ENCODE measurements at places on chromosomes 4 and X.
A peak's percentile ranks its signal among the peaks of the same experiment; 100 is the strongest.

GRCh38 chr4:174218127-174218790, 65.2 kb downstream of the FBXO8 start:
- DNase-seq: no peak

DNA sequence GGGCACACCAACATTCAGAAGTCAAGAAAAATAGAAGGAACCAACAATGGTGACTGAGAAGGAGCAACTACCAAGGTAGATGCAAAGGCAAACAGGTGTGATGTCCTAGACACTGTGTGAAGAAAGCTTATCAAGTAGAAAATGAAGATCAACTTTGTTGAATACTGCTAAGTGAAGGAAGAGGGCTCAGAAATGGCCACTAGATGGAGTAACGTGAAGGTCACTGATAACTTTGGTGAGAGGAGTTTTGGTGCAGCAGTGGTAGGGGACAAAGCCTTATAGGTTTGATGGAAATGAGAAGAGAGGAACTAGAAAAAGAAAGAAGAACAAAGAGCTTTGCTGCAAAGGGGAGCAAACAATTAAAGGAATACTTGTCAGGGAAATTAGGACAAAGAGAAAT, 23.5 kb downstream of the OTC start:
- DNase-seq: no peak

- peak; percentile 29 for DNase-seq
These were observed 886 bp upstream of the NDST3 start for GRCh38 chr4:118033148-118034052.

DNA sequence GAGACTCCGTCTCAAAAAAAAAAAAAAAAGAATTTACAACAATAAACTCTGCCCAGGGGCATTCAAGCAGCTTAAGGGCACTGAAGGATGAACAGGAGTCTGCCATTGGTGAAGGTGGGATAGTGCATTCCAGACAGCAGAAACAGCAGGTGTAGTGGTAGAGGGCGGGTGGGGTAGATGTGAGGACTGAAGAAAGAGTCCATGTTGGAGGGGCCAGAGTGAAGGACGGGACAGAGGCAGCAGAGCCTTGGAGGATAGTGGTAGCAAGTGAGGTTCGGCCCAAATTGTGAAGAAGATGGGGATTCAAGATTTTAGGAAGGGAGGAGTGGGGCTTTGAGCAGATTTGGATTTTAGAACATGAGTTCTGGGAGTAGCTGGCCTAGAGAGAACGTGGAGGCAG, 75.7 kb downstream of the MED28 start:
- DNase-seq: no peak

- DNase-seq: no peak
These were observed 203.0 kb downstream of the BMPR1B start for GRCh38 chr4:94960708-94961107.

GRCh38 chr4:107432451-107432850, 287.6 kb downstream of the PAPSS1 start:
- DNase-seq: no peak

GRCh38 chrX:39196192-39197102, 395.2 kb downstream of the MID1IP1 start:
- peak; percentile 9 for DNase-seq

DNA sequence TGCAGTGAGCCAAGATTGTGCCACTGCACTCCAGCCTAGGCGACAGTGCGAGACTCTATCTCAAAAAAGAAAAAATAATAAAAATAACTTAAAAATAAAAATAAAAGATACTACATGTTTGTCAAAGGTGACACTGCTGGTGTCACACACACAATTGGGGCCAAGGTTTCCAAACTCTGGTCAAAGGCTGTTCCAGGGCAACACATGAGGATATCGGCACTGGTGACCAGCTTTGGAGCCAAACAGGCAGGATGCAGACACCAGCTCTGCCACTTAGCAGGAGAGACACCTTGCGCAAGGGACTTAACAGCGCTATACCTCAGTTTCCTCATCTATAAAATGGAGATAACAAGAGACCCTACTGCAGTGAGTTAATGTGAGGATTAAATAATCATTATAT, 52.3 kb downstream of the CD99L2 start:
- DNase-seq: no peak

- no peak for DNase-seq
These were observed 351.9 kb upstream of the FAT1 start for GRCh38 chr4:187075514-187075913.

DNA sequence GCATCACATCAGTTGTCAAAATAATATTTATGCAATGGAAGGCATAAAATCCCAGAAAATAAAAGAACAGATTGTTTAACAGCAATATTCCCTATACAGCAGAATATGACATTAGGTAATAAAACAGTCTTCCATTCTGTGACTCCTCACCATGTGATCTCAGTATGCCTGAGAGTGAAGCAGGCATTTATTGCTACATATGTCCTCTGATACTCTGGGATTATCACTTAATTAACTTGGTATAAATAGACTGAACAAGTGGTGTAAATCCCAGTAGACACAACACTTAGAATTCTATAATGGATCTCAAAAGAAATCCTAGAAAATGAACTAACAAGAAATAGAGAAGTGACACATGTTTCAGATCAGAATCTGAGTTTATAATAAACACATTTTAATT, 841.3 kb downstream of the PDHA2 start:
- DNase-seq: no peak

DNA sequence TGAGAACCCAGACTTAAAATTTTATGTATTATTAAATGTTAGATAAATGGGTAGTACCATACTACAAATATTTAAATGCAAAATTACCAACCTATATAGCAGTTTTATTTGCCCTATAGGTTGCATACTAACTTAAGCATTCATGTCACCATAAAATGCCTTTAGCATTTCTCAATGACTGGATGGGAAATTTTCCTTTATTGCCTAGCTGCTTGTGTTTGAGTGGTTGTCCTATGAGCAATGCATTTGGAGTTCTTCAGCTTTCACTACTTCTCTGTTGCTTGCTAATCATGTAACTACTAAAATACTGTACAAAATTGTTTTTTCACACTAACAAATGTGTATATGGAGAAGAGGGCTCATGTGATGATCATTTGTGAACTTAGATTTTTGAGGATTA, 44.2 kb upstream of the CEP135 start:
- DNase-seq: no peak

GRCh38 chrX:113975441-113975840, 608.4 kb upstream of the HTR2C start:
- DNase-seq: no peak

- no peak for DNase-seq
These were observed 38.6 kb downstream of the BOD1L1 start for GRCh38 chr4:13588954-13589353.

DNA sequence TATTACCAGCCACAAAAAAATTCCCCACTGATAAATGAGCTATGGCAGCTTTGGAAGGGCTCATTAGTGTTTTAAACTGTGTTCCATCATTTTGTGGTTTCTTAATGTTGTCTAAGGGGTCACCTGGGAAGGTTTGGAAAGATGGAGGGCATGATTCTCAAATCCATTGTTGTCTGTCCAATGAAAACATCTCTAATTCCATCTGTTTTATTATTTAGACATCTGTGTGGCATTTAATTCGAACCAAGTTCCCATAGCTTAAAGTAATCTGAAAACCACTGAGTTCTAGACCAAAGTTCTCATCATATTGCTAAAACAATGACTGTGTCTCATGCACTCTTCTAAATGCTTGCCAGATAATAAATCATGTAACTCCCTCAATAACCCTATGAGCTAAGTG, 103.8 kb upstream of the PPP3CA start:
- no peak for DNase-seq

- DNase-seq: no peak
These were observed 1.4 kb downstream of the BCAP31 start for GRCh38 chrX:153722704-153723350.

DNA sequence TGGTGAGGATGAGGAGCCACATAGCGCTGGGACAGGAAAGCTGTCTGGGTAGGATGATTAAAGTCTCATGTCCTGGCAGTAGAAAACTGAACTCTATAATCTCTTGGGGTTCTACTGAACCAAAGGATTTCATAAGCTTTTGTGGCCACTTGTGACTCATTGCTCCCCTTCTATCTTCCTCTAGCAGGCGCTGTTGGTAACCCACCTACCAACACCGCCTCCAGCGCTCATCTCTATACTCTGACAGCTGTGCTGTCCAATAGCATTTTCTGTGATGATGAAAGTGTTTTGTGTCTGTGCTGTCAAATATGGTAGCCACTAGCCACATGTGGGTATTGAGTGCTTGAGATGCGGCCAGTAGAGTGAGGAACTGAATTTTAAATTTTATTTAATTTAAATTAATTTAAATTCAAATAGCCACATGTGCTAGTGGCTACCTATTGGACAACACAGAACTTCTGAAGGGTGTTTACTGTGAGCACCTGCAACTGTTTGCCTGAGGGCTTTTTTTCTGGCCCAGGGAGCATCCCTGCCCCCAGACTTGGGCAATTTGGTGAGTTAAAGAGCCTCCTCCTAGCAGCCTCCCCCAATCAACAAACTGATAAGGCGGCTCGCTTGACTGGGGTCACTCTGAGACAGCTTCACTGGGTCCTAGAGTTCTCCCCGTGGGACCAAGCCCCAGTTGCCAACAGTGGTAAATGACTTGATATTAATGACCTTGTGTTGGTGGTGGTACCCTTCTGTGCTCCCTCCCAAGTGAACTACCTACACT, 169.2 kb upstream of the ATP6AP2 start:
- DNase-seq: no peak

- peak; percentile 33 for DNase-seq
These were observed 34.0 kb downstream of the ETDB start for GRCh38 chrX:135086197-135086854.

GRCh38 chr4:142435599-142436235, 410.4 kb downstream of the INPP4B start:
- DNase-seq: no peak

DNA sequence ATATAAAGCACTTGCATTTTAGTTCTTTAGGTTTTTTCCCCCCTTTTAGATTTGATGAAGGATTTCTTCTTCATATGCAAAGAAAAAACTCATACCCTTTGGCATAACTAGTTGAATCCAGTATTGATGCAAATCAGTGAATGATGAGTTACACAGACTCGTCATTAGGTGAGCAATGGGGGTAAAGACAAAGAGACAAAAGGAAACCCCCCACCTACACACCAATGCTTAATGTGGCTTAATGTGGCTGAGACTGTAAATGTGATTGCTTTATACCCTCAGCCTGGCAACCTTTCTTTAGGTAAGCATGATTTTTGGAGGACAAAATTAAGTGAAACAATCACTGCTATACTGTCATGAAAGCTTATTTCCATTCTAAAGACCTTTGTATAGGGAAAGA, 39.5 kb downstream of the CD40LG start:
- DNase-seq: no peak

GRCh38 chr4:42150653-42151567, 1.5 kb downstream of the BEND4 start:
- no peak for DNase-seq

- DNase-seq: no peak
These were observed at the start of gene SEL1L3 for GRCh38 chr4:25862411-25863346. Gene SEL1L3 (minus strand): TSS chr4:25862988. CDS start chr4:25862836, 152 bp downstream.

GRCh38 chr4:173515458-173515857, 14.6 kb downstream of the HAND2 start:
- no peak for DNase-seq

- DNase-seq: peak; percentile 68
These were observed 685.0 kb downstream of the RAPGEF2 start for GRCh38 chr4:159787901-159788300.

DNA sequence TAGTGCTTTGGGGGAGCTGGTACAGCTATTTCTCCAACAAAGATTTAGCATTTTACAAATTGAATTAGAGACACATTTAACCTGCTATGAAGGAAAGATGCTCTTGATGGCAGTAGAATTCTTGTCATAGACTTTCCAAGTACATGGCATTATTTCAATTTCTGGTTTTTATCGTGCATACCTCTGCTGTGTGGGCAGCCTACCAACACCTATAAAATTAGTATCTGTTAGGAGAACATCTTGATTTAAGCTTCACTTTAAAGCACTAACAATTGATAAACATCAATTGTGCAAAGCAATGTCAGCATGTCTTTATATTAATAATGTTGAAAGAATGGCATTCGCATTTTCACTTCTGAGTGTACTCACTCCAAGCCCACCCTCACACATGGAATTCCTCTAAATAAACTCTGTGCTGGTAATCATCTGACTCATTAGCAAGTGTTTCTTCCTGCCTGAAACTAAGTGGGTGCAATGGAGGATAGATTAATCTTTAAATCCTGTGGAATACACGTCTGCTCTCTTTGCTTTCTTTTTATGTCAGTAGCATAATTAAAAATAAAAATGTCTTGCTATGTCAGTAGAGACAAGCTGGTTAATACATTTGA, 279.8 kb upstream of the MAGEB18 start:
- DNase-seq: peak; percentile 15

GRCh38 chrX:49110417-49110816, 13.1 kb downstream of the GPKOW start:
- no peak for DNase-seq

DNA sequence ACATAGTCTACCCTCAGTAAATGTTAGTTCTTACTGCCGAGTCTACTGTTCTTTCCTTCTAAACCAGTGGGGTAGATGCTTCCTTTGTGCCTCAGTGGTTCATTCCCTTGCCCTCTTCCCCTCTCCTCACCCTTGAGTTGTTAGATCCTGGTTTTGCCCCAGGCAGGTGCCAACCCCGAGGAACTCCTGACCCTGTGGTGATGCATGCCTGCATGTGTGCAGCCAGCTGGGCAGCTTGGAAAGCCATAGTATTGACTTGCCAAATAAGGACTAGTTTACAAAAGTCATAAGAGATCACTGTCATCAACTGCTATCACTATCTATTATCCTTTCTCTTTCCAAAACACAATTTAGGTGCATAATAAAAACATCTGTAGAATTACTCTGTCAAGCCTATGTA, 50.9 kb downstream of the REPS2 start:
- DNase-seq: no peak

GRCh38 chr4:183263787-183264386, 56.2 kb downstream of the CLDN22 start:
- no peak for DNase-seq

- no peak for DNase-seq
These were observed 114.1 kb downstream of the TLL1 start for GRCh38 chr4:165986956-165987698.

DNA sequence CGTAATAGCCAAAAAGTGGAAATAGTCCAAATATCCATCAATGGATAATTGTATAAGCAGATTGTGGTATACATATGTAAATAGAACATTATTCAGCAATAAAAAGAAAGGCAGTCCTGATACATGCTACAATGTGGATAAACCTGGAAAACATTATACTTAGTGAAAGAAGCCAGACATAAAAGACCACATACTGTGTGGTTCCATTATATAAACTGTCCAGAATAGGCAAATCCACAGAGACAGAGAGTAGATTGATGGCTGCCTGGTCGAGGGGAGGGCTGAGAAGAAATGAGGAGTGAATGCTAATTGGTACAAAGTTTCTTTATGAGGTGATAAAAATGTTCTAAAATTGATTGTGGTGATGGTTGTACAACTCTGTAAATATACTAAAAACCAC, 397.4 kb upstream of the RPS6KA3 start:
- DNase-seq: no peak

GRCh38 chrX:70454441-70455365, 10.1 kb downstream of the DLG3 start:
- no peak for DNase-seq

DNA sequence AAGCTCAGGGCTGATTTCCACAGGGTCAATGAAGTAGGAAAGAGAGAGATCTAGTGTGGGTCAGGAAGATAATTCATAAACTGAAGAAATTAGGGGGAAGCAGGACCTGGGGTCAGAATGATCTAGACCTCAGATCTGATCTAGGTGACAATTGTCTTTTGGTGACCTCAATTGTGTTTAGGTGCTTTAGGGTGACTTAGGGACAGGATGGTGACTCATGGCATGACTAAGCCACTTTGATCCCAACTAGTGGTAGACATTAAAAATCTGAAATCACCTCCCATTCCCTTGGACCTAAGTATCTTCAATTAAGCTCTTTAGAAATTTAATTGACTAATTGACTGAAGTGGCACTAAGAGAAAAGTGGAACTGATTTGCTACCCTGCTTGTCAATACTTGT, 36.7 kb upstream of the GRXCR1 start:
- no peak for DNase-seq

Data from HS-5 (cell line).